Hepatocyte (in vitro differentiated cells): ENCODE measurements at places on chromosomes 1 and 21.

- DNase-seq = no peak
- no peaks in the 10 kb centered on the region for H3K36me3 ChIP-seq
- H3K4me1 ChIP-seq = peaks cover 15% of the 10 kb centered on the region
- no peak overlapping the region for H3K4me3 ChIP-seq
- no peaks in the 10 kb centered on the region for H3K27me3 ChIP-seq
- peak overlapping the region; percentile 49 for H3K27ac ChIP-seq
Measured at GRCh38 chr1:7388141-7388487, 383.0 kb upstream of the VAMP3 start.

DNA sequence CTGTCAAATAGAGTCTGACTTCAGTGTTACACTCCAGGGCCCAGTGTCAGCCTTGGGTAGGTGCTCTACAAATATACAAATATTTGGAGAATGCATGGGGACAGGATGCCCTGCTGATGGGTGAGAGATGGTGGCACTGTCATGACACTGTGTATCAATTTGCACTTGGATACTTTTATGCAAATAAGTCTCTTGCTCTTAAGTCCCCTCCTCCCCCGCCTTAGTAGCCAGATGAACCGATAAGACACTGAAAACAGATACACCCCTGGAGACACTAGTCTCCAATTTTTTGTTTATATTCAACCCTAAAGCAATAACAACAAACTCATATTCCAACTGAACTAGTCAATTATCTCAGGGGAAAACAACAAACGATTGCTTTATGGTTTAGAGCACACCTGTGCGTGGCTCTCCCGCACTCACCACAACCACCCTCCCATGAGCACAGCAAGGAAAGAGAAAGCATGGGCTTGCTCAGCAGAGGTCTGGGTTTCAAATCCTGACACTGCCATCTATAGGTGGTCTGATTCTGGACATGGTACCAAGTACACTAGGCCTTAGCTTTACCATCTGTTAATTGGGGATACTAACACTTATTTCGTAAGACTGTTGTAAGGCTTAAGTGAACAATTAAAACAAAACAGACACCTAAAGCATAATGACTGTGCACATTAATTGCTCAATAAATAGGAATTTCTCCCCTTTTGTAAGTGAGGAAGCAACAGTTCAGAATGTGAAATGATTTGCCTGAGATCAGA lies 50.3 kb downstream of the HIVEP3 start:
- H3K4me1 ChIP-seq = no peaks in the 10 kb centered on the region
- no peaks in the 10 kb centered on the region for H3K36me3 ChIP-seq
- H3K27ac ChIP-seq = no peak overlapping the region
- H3K27me3 ChIP-seq = peaks cover 5% of the 10 kb centered on the region
- H3K4me3 ChIP-seq = no peak overlapping the region

- H3K27me3 ChIP-seq = no peaks in the 10 kb centered on the region
- DNase-seq = no peak
- no peak overlapping the region for H3K27ac ChIP-seq
- H3K4me3 ChIP-seq = no peak overlapping the region
Measured at GRCh38 chr1:147786536-147786935, 26.1 kb upstream of the GJA5 start.

DNA sequence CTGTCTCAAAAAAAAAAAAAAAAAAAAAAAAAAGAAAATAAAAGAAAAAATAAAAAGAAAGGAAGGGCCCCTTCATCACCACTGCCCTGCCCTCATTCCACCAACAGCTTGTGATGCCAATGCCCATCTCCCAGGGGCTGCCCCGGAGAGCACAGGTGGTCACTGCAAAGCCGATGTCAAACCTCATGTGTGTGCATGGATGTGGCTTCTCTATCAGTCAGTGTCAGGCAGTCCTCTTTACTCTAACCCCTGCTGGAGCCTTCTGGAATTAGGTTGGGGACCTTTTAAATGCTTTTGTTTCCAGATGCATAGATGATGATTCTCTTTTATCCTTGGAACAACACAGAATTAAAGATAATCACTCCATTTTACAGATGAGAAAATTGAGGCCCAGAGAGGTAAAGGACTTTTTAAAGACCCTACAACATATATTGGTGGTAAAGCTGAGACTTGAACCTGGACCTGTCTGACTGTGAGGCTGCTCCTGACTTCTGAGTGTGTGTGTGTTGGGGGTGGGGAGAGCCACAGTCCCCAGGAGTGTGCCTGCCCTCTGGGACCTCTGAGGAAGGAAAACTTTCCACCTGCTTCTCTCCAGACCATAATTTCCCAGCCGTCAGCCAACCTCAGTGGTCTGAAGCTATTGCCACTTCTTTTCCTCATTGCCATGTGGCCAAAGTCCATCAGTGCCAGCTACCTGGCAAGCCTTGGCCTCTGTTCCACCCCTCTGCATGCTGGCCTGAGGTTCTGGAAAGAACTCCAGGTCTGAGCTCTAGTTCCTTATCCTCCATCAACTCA lies 3.0 kb upstream of the TMEM54 start:
- H3K4me3 ChIP-seq = no peak overlapping the region
- H3K36me3 ChIP-seq = no peaks in the 10 kb centered on the region
- peaks cover 7% of the 10 kb centered on the region for H3K4me1 ChIP-seq
- no peaks in the 10 kb centered on the region for H3K27me3 ChIP-seq

GRCh38 chr1:61081686-61082310 lies 563 bp upstream of the NFIA start:
- no peaks in the 10 kb centered on the region for H3K27me3 ChIP-seq
- DNase-seq = peak; percentile 61
- peak overlapping the region; percentile 63 for H3K4me3 ChIP-seq
- no peaks in the 10 kb centered on the region for H3K36me3 ChIP-seq

DNA sequence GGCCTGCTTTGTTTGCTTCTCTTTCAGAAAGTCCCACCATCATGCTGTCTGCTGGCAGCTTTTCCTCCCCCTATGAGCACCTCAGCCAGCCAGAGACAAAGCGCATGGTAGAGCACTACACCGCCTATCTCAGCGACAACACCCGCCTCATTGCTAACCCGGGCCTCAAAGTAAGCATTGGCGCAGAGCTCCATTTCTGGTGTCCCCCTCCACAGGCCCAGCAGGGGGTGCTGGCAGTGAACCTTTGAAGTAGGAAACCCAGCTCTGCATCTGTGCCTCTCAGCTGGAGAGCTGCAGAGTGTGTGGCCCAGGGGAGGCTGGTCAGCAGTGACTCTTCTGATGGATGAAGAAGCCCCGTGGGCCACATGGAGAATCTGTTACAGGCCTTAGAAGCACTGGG lies 81.2 kb upstream of the RAVER2 start:
- H3K4me1 ChIP-seq = no peaks in the 10 kb centered on the region
- H3K27me3 ChIP-seq = no peaks in the 10 kb centered on the region
- H3K27ac ChIP-seq = peak overlapping the region; percentile 52
- DNase-seq = peak; percentile 16
- H3K36me3 ChIP-seq = no peaks in the 10 kb centered on the region
- H3K4me3 ChIP-seq = no peak overlapping the region

DNA sequence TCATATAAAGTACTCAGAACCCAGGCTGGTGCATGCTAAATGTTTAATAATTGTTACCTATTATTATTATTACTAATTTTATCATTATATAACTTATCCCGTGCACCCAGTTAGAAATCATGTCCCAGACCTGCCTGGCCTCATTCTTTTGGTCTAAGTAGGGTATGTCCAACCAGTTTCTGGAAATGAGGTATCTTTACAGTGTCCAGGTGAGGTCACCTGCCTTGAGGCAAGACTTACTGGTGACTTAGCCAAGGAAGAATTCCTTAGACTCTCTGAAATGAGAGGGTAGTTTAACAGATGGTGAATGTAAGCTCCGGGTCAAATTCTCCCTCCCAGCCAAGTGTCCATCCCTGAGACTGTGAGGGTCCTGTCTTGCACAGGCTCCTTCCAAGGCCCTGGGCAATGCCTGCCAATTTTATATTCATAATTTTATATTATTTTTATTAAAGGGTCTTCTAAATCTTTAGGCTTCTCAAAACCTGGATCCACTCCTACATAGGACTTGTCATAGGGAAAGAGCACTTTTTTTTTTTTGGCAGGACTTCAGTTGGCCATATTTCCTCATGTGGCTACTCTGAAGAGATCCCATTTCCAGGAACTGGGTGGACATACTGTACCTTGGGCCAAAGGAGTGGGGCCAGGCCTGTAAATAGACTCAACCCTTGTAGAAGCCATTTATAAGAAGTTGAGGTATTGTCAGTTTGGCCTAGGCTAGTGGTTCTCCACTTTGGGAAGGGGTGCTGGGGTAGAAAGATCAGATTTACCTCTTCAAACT lies 96.7 kb upstream of the KCNA3 start:
- H3K27me3 ChIP-seq = peaks cover 4% of the 10 kb centered on the region
- H3K27ac ChIP-seq = no peak overlapping the region
- H3K36me3 ChIP-seq = no peaks in the 10 kb centered on the region
- DNase-seq = no peak
- no peaks in the 10 kb centered on the region for H3K4me1 ChIP-seq

DNA sequence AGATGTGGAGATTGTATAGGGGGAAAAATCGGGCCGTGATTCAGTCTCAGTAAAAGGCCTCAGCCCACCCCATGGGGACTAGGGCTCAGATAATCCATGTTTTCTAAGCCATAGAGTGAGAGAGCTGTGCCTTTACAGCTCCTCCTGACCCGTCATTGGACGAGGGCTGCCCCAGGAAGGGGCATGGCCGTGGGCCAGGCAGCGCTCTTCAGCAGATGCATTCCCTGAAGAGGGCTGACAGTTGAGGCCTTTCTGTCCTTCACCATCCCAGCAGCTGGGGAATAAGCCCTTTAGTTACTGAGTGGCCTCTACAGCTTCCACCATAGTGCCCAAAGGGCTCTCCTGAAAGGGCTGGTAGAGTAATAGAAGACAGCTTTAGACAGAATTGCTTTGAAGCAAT lies 57.2 kb downstream of the ST3GAL3 start:
- H3K27me3 ChIP-seq = no peaks in the 10 kb centered on the region
- no peak overlapping the region for H3K27ac ChIP-seq
- peaks cover 10% of the 10 kb centered on the region for H3K4me1 ChIP-seq
- H3K36me3 ChIP-seq = no peaks in the 10 kb centered on the region
- DNase-seq = no peak
- H3K4me3 ChIP-seq = no peak overlapping the region

- H3K4me1 ChIP-seq = peaks cover 6% of the 10 kb centered on the region
- no peaks in the 10 kb centered on the region for H3K36me3 ChIP-seq
- H3K27me3 ChIP-seq = peaks cover 30% of the 10 kb centered on the region
- H3K27ac ChIP-seq = no peak overlapping the region
- H3K4me3 ChIP-seq = no peak overlapping the region
- DNase-seq = no peak
Measured at GRCh38 chr1:20727746-20728316, 4.7 kb downstream of the SH2D5 start.
